Common myeloid progenitor, CD34-positive (primary cell): ENCODE measurements at places on chromosomes 11 and 22.
A peak's percentile ranks its signal among the peaks of the same experiment; 100 is the strongest.

DNA sequence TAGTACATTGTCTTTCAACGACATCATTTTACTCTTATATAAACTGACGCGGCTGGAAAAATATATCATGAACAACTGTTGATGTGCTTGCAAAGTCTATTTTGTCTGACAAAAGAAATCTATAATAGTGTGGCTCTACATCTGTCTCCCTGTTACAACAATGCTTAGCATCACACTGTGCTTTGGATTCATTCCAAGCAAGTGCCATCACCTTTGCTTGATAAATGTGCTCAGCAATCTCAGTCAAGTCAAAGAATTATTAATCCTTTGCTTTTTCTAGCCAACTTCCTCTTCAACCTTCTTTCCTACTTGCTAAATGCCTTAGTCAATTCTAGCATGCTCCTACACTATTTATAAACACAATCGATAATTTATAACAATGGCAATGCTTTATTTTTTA lies 140.5 kb downstream of the FCHSD2 start:
- DNase-seq = peak; percentile 23

DNA sequence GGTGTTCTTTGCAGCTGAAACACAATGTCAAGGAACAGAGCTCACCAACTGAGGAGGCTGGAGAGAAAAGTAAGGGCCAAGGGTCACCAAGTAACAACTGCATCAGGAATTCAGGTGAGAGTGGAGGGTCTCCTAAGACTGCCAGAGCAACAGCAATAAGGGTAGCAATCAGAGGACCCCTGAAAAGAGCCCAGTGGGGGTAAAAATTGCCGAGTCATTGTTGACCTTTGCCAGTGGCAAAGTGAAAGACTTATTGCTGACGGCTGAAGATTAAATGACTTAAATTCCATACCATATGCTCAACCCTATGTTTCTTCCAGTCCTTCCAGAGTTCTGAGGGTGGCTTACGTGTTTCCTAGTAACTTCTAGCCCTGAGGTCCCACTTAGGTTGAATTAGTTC lies 51.9 kb upstream of the ARHGAP42 start:
- no peak for DNase-seq

GRCh38 chr11:13318498-13319295 lies 41.1 kb downstream of the BMAL1 start:
- DNase-seq = no peak

DNA sequence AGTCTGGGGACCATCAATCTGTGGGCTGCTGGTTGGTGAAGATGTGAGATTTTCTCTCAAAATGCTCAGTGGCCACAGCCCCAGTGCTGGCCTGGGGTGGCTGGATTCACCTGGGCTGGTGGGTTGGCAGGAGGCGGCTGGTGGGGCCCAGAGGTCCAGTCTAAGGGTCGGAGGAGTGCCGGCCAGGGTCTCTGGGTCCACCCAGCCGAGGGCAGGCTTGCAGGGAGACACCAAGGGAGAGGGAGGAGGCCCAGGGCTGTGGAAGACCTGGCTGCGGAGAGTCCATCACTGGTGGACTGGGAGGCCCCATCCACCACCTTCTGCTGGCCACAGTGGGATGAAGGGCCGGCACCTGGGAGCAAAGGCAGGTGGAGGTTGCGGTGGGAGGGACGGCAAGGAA lies 582 bp upstream of the SHANK3 start:
- DNase-seq = no peak

GRCh38 chr11:130322126-130322525 lies 7.4 kb upstream of the ZBTB44 start:
- no peak for DNase-seq

GRCh38 chr11:59901306-59901705 lies 22.7 kb downstream of the OOSP3 start:
- DNase-seq = no peak

GRCh38 chr11:27926981-27927481 lies 180.9 kb downstream of the KIF18A start:
- peak; percentile 50 for DNase-seq

GRCh38 chr11:111870886-111871692 lies at the start of gene ALG9:
TSS of gene ALG9 (minus strand) at chr11:111871581. CDS start at chr11:111871482, 99 bp downstream.
- DNase-seq = peak; percentile 95

DNA sequence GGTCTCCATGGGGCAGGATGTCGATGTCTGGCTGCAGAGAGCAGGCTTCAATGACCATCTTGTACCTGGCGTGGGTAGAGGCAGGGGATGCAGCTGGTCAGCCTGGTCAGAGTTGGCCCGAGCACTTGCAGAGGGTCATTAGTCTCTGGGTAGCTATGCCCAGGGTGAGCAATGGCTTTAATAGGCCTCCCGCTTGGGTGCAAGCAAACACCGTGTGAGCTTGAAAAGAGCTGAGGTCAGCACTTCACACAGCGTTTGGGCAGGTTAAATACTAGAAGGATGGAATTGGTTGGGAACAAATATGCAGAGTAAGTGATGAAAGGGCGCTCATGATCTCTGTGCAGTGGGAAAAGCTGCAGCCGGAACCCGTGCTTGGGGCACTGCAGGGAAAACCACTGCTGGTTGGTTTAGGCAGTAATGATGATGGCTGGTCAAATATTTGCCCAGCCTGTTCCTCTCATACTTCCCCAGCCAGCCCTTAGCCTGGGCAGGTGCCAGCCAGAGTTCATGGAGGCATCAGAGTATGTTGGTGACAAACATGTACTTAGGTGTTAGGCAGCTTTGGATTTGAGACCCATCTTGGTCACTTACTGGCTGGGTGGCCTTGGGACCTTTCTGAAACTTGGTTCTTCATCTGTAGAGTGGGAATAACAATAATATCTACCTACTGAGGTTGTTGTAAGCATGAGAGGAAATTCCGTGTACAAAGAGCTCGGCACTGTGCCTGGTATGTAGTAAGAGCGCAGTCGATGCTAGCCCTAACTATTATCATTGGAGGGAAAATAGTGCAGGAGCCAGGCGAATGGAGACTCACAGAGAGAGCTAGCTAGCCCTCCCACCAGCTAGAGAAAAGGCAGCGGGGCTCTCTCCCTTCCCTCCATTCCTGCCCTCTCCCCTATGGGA lies 25.2 kb upstream of the KCNJ11 start:
- DNase-seq = no peak

DNA sequence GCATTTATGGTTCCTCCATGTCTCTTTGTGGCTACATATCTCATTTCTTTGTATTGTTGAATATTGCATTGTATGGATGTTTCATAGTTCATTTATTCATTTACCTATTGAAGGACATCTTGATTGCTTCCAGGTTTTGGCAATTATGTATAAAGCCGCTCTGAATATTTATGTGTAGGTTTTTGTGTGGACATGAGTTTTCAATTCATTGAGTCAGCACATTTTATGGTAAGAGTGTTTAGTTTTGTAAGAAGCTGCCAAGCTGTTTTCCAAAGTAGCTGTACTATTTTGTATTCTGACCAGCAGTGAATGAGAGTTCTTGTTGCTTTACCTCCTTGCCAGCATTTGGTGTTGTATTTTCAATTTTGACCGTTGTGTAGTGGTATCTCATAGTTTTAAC lies 39.2 kb downstream of the KDM2A start:
- DNase-seq = no peak

DNA sequence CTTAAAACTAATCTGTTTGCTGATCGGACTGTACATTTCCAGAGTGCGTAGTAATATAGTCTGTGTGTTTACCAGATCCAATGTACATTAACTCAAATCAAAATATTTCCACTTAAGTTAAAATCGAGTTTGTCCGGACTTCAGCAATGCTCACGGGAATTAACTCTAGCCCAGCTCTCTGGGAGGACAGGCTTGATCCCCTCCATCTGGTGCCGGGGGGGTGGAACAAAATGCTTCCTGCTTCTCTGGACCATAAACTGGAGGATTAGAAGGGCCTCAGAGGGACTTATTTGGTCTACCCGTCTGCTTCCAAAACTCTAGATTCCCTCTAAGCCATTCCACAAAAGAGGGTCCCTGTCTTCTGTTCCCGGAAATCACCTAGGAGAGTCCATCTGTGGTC lies 511.2 kb downstream of the BUD13 start:
- no peak for DNase-seq

DNA sequence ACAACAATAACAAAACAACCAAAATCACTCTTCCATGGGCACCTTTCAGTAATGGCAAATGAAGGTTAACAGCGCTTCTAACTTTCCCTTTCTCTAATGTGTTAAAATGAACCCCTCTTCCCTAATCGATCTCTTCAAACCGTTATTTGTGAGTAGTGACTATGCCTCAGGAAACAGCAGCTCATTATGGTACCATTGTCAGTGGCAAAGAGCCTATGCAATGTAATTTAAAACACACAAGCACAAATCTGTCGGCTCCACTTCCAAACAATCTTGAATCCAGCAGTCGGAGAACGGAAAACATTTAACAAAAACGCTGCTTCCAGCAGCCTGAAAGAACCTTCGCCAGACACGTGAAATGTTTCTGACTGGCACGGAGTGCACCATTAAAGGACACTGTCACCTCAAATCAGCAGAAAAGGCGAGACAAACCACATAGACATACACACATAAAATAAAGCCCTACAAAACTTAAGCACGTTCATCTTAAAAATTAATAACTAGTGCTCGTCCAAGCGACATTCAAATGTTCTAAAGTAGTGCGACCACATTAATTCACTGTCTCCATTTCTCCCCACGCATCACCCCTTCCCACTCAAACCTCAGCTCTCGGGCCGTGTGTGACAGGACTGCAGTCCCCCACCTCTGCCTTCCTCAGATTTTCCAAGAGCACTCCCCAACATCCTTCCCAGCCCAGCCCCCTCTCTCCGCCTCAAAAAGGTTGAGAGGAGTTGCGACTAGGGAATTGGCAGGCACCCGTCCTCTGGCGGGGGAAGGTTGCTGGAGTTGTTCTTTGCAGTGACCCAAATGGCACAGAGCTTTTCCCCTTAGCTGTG lies 748 bp downstream of the RAB30 start:
- DNase-seq = peak; percentile 59
